ENCODE measurements at places on chromosomes 13 and 19.

- H3K4me1 ChIP-seq: no peaks in the 10 kb centered on the region
- no peak for DNase-seq
- no peaks in the 10 kb centered on the region for H3K27me3 ChIP-seq
- H3K27ac ChIP-seq: no peak overlapping the region
- no peak overlapping the region for H3K4me3 ChIP-seq
Observed at GRCh38 chr13:111508902-111509509, 188.6 kb downstream of the TEX29 start.

GRCh38 chr13:113178070-113178895 is 19.8 kb downstream of the PROZ start:
- H3K27ac ChIP-seq: no peak overlapping the region
- no peaks in the 10 kb centered on the region for H3K27me3 ChIP-seq
- H3K36me3 ChIP-seq: no peaks in the 10 kb centered on the region
- no peaks in the 10 kb centered on the region for H3K4me1 ChIP-seq
- no peak for DNase-seq

GRCh38 chr19:45978156-45978555 is 4.5 kb upstream of the NOVA2 start:
- no peaks in the 10 kb centered on the region for H3K4me1 ChIP-seq
- no peak overlapping the region for H3K4me3 ChIP-seq
- DNase-seq: no peak
- no peaks in the 10 kb centered on the region for H3K36me3 ChIP-seq
- no peak overlapping the region for H3K27ac ChIP-seq

DNA sequence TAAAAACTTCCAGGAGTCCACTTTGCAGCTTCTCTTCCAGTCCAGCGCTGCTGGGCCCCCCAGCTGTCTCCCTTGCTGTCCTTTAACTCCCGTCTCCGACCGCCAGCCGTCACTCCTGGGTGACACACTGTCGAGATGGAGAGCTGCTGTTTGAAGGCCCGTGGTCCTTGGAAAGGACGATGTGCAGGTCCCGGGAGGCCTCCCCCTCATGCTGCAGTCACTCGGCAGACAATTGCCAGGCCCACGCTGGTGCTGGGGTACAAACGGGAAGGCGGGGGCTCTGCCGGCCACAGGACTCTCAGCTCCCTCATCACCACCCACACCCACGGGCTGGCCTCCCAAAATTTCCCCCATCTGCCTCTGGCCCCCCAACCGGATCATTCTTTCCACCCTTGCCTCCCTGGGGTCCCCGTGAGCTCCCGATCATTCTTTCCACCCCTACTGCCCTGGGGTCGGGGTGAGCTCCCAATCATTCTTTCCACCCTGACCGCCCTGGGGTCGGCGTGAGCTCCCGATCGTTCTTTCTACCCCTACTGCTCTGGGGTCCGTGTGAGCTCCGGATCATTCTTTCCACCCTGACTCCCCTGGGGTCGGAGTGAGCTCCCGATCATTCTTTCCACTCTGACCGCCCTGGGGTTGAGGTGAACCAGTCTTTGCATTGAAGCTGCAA is 16.0 kb upstream of the ZNF554 start:
- DNase-seq: no peak
- H3K36me3 ChIP-seq: no peaks in the 10 kb centered on the region
- no peak overlapping the region for H3K4me3 ChIP-seq
- H3K27ac ChIP-seq: no peak overlapping the region
- H3K27me3 ChIP-seq: no peaks in the 10 kb centered on the region

- H3K27ac ChIP-seq: no peak overlapping the region
- H3K36me3 ChIP-seq: no peaks in the 10 kb centered on the region
- H3K4me3 ChIP-seq: no peak overlapping the region
- no peaks in the 10 kb centered on the region for H3K27me3 ChIP-seq
Observed at GRCh38 chr19:42193706-42194105, 23.8 kb downstream of the DEDD2 start.

GRCh38 chr13:50071379-50071778 is 56.1 kb downstream of the KCNRG start:
- H3K4me3 ChIP-seq: no peak overlapping the region
- no peak for DNase-seq
- no peak overlapping the region for H3K27ac ChIP-seq
- no peaks in the 10 kb centered on the region for H3K27me3 ChIP-seq
- no peaks in the 10 kb centered on the region for H3K36me3 ChIP-seq
- no peaks in the 10 kb centered on the region for H3K4me1 ChIP-seq

GRCh38 chr13:111791131-111791530 is 275.8 kb upstream of the SOX1 start:
- no peak for DNase-seq
- H3K4me1 ChIP-seq: no peaks in the 10 kb centered on the region
- H3K27ac ChIP-seq: no peak overlapping the region
- no peak overlapping the region for H3K4me3 ChIP-seq
- no peaks in the 10 kb centered on the region for H3K36me3 ChIP-seq
- H3K27me3 ChIP-seq: no peaks in the 10 kb centered on the region

- peak; percentile 90 for DNase-seq
- H3K4me1 ChIP-seq: no peaks in the 10 kb centered on the region
- H3K36me3 ChIP-seq: no peaks in the 10 kb centered on the region
- peak overlapping the region; percentile 85 for H3K27ac ChIP-seq
- peak overlapping the region; percentile 79 for H3K4me3 ChIP-seq
- H3K27me3 ChIP-seq: no peaks in the 10 kb centered on the region
Observed at GRCh38 chr13:94549232-94550061, 46.5 kb downstream of the TGDS start.

- H3K4me3 ChIP-seq: no peak overlapping the region
- H3K36me3 ChIP-seq: no peaks in the 10 kb centered on the region
- peaks cover 2% of the 10 kb centered on the region for H3K4me1 ChIP-seq
- H3K27me3 ChIP-seq: no peaks in the 10 kb centered on the region
- DNase-seq: no peak
- H3K27ac ChIP-seq: no peak overlapping the region
Observed at GRCh38 chr13:20230913-20231838, 943 bp downstream of the GJB6 start.

GRCh38 chr19:58284199-58284598 is 5.4 kb downstream of the ZNF8 start:
- H3K4me1 ChIP-seq: no peaks in the 10 kb centered on the region
- no peak overlapping the region for H3K4me3 ChIP-seq
- no peak overlapping the region for H3K27ac ChIP-seq
- H3K27me3 ChIP-seq: no peaks in the 10 kb centered on the region

- H3K4me1 ChIP-seq: no peaks in the 10 kb centered on the region
- no peak overlapping the region for H3K4me3 ChIP-seq
- no peak for DNase-seq
- H3K27ac ChIP-seq: no peak overlapping the region
Observed at GRCh38 chr13:93621966-93622365, 395.4 kb downstream of the GPC6 start.

GRCh38 chr19:4597975-4598671 is 38.6 kb upstream of the SEMA6B start:
- H3K36me3 ChIP-seq: no peaks in the 10 kb centered on the region
- peaks cover 4% of the 10 kb centered on the region for H3K4me1 ChIP-seq
- H3K4me3 ChIP-seq: no peak overlapping the region

- no peak overlapping the region for H3K4me3 ChIP-seq
- H3K36me3 ChIP-seq: no peaks in the 10 kb centered on the region
- no peak overlapping the region for H3K27ac ChIP-seq
- H3K4me1 ChIP-seq: peaks cover 26% of the 10 kb centered on the region
- H3K27me3 ChIP-seq: no peaks in the 10 kb centered on the region
- DNase-seq: no peak
Observed at GRCh38 chr13:21012211-21012610, 49.2 kb downstream of the LATS2 start.

- no peak overlapping the region for H3K27ac ChIP-seq
- no peak overlapping the region for H3K4me3 ChIP-seq
- DNase-seq: no peak
- no peaks in the 10 kb centered on the region for H3K36me3 ChIP-seq
- no peaks in the 10 kb centered on the region for H3K27me3 ChIP-seq
Observed at GRCh38 chr19:50975766-50976165, 6.4 kb upstream of the KLK6 start.

- H3K27ac ChIP-seq: no peak overlapping the region
- no peaks in the 10 kb centered on the region for H3K4me1 ChIP-seq
- no peaks in the 10 kb centered on the region for H3K36me3 ChIP-seq
- H3K27me3 ChIP-seq: no peaks in the 10 kb centered on the region
- DNase-seq: no peak
Observed at GRCh38 chr13:45812695-45813372, 38.7 kb downstream of the SIAH3 start.

DNA sequence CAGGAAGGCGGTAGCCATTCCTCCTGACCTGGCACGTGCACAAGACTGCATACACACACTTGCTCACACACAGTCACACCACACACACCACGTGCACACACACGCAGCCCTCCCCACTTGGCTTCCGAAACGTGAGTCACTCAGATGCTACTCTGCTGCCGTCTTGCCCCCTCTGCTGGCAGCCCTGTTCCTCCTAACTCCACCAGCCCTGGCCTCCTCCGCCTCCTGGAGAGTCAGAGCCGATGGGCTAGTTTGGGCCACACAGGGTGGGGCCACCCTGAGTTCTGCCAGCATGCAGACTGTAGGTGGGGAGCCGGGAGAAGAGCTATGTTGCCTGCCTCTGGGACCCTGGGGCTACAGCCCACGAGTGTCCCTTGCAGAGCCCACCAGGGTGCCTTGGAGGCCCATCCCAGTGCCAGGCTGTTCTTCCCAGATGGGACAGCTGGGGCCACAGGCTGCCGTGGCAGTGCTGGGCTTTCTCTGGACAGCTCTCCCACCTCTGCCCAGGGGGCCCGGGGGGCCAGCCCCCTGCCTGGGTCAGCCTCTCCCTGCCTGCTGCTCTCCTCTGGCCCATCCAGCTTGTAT is 12.1 kb downstream of the PIN1 start:
- peaks cover 4% of the 10 kb centered on the region for H3K4me1 ChIP-seq
- H3K36me3 ChIP-seq: no peaks in the 10 kb centered on the region
- no peaks in the 10 kb centered on the region for H3K27me3 ChIP-seq
- no peak overlapping the region for H3K4me3 ChIP-seq
- no peak overlapping the region for H3K27ac ChIP-seq

- no peaks in the 10 kb centered on the region for H3K36me3 ChIP-seq
- H3K4me1 ChIP-seq: peaks cover 5% of the 10 kb centered on the region
- no peak overlapping the region for H3K4me3 ChIP-seq
- no peak overlapping the region for H3K27ac ChIP-seq
Observed at GRCh38 chr19:46116121-46116520, 8.4 kb downstream of the IGFL3 start.

GRCh38 chr13:102702965-102703725 is 8.3 kb upstream of the METTL21C start:
- H3K27ac ChIP-seq: peak overlapping the region; percentile 5
- H3K36me3 ChIP-seq: no peaks in the 10 kb centered on the region
- no peaks in the 10 kb centered on the region for H3K27me3 ChIP-seq

DNA sequence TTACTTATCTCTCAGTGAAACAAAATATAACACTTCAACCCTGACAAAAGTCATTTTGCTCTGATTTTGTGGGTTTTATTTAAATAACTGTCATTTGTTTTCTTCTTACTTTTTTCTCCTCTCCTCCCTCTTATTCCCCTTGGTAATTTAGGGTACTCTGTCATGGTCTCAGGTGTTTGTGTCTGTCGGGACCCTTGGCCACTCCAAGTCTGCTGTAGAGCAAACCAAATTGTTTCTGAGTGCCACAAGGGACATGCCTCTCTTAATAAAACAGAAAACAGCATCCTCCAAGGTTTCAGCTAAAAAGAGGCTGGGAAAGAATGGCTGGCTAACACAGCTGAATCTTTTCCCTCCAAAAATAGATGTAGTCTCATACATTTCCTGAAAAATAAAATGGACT is 573.1 kb upstream of the KLF12 start:
- DNase-seq: no peak

- H3K4me1 ChIP-seq: no peaks in the 10 kb centered on the region
- DNase-seq: no peak
- no peaks in the 10 kb centered on the region for H3K27me3 ChIP-seq
- H3K4me3 ChIP-seq: no peak overlapping the region
Observed at GRCh38 chr19:20209051-20209450, 42.0 kb downstream of the ZNF486 start.

DNA sequence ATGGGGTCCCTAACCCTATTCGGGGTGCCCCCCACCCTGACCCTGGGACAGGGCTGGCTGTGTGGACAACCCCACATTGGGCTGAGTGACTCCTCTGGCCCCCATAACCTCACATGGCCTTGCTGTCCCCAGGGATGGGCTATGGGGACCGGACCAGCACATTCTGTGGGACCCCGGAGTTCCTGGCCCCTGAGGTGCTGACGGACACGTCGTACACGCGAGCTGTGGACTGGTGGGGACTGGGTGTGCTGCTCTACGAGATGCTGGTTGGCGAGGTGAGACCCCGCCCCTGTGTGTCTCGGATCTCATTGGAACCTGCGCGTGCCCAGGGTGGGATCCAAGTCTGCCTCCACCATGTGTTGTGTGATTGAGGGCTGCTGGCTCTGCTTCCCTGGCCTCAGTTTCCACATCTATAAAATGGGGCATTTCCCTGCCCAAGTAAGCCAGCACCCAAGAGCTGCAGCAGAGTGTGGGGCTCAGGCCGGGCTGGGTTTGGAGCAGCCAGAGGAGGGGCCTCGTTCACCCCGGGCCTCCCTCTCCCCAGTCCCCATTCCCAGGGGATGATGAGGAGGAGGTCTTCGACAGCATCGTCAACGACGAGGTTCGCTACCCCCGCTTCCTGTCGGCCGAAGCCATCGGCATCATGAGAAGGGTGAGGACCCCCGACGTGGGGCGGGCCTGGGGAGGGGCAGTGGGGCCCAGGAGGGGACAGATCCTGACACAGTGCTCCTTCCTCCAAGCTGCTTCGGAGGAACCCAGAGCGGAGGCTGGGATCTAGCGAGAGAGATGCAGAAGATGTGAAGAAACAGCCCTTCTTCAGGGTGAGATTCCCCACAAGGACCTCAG is 4.9 kb downstream of the PTGER1 start:
- peaks cover 4% of the 10 kb centered on the region for H3K4me1 ChIP-seq
- no peak for DNase-seq
- no peak overlapping the region for H3K27ac ChIP-seq
- no peaks in the 10 kb centered on the region for H3K27me3 ChIP-seq
- no peak overlapping the region for H3K4me3 ChIP-seq

GRCh38 chr13:101530293-101530692 is 77.8 kb downstream of the ITGBL1 start:
- H3K4me3 ChIP-seq: no peak overlapping the region
- no peaks in the 10 kb centered on the region for H3K36me3 ChIP-seq
- no peaks in the 10 kb centered on the region for H3K27me3 ChIP-seq

DNA sequence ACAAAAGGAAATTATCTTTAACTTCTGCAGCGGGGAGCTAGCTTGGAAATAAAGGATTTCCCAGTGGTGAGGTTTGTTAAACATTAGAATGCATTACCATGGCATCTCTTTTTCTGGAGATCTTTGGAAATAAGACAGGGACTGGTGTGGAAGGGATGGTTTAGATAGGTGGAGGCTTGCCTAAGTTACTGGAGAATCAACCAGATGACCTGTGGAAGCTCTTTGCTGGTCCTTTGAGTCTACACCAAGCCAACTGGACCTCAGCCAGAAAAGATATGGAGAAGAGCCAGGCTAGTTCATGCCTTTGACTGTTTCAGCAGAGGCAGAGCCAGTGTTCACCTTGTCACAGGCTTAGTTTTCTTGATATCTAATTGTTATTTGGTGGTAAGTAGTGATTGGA is 134.7 kb downstream of the KCNRG start:
- no peaks in the 10 kb centered on the region for H3K4me1 ChIP-seq
- DNase-seq: no peak
- no peak overlapping the region for H3K27ac ChIP-seq
- no peak overlapping the region for H3K4me3 ChIP-seq
- no peaks in the 10 kb centered on the region for H3K27me3 ChIP-seq

GRCh38 chr13:27036236-27036981 is 135.2 kb downstream of the USP12 start:
- H3K36me3 ChIP-seq: no peaks in the 10 kb centered on the region
- DNase-seq: no peak
- peaks cover 3% of the 10 kb centered on the region for H3K4me1 ChIP-seq
- H3K27ac ChIP-seq: no peak overlapping the region
- no peak overlapping the region for H3K4me3 ChIP-seq

Measured in ovary (tissue), 10 donors.